ENCODE measurements at places on chromosomes 3 and 15.

- DNase-seq = peak; percentile 46
These were observed 26.2 kb upstream of the IGF2BP2 start for GRCh38 chr3:185851046-185851445.

DNA sequence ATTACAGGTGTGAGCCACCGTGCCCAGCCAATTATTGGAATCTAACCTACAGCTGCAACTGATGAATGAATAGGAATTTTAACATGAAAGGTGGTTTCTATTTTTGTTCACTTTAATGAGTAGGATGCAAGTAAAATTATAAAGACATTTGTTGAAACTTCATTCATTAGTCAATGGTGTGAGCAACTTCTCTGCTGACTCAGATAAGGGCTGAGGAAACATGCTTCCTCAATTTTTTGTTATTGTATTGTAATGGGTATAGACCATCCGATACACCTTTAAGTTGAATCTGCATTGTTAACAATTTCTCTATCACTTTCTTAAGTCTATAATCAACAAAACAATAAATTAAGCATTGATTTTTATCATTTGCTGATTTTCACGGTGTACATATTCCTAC, 127.8 kb downstream of the STAG1 start:
- DNase-seq = no peak

GRCh38 chr15:66723826-66724731, 22.0 kb downstream of the SMAD6 start:
- no peak for DNase-seq

DNA sequence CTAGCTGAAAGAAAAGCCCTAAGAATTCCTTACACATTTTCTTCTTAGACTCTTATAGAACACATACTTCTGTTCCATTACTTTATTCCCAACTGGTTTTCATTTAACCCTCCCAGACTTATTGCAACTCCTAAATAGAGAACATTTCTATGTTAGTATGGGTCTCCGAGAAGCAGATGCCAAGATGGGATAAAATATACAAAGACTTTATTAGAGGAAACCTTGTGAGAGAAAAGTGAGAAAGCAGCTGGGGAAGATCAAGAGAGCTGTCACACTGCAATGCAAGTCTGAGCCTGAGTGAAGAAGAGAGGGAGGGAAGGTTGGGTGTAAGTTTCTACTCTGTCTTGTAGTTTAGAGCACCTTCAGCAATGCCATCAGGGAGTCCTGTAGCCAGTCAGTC, 979.3 kb downstream of the IGSF11 start:
- DNase-seq = no peak

GRCh38 chr15:40444736-40445135, 4.0 kb downstream of the BAHD1 start:
- DNase-seq = no peak

DNA sequence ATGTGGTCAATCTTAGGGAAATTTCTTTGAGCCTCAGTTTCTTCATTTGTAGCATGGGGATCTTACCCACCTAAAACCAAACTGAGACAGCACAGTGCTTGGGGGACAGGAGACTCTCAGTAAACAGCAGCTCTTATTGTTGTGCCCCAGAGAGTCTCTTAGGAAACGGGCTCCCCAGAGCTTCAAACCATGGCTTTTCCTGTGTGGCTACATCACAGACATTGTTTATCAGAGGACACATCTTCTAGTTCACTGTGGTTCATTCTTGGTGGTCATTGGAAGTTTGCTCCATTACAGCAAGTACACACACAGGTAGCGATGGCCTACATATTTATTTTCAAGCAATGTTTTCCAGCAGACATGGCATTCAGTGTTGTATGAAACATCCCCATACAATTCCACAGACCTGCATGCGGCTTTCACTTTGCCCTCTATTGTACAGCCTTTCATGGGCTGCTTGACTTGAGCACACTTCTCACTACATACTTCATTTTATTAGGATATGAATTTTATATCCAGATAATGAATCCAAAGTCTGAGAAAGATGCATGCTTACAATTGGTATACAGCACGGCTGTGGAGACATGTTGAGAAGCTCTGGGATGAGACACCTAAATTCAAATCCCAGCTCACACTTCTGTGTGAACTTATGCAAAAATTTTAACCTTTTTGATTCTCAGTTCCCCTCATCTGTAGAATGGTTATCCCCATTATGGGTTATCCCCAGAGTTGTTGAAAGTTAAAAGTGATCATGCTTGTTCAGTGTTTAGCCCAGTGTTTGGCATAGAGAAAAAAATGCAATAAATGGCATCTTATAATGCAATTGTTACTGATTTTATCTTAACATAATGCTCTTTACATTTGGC, 84.8 kb upstream of the ICE2 start:
- no peak for DNase-seq
